ENCODE measurements at places on chromosomes 1 and 21.

DNA sequence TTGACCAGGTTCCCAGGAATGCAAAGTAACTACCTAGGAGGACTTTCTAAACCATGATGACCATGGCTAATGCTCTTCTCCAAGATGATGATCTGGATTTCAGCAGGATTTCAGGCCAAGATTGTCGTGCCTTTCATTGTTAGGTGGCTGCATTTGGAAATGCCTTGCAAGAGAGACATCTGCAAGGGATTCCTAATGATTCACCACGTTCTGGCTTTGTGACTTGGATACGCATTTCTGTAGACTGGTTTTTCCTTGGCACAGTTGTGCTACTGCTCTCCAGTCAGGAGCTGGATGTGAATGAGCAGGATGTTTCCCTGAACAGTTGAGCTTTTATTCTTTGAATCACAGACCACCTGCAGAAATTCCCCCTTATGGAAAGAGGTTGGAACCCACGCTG, 212.4 kb downstream of the BACH1 start:
- no peak for DNase-seq

GRCh38 chr1:164683235-164683634, 124.3 kb downstream of the PBX1 start:
- no peak for DNase-seq

DNA sequence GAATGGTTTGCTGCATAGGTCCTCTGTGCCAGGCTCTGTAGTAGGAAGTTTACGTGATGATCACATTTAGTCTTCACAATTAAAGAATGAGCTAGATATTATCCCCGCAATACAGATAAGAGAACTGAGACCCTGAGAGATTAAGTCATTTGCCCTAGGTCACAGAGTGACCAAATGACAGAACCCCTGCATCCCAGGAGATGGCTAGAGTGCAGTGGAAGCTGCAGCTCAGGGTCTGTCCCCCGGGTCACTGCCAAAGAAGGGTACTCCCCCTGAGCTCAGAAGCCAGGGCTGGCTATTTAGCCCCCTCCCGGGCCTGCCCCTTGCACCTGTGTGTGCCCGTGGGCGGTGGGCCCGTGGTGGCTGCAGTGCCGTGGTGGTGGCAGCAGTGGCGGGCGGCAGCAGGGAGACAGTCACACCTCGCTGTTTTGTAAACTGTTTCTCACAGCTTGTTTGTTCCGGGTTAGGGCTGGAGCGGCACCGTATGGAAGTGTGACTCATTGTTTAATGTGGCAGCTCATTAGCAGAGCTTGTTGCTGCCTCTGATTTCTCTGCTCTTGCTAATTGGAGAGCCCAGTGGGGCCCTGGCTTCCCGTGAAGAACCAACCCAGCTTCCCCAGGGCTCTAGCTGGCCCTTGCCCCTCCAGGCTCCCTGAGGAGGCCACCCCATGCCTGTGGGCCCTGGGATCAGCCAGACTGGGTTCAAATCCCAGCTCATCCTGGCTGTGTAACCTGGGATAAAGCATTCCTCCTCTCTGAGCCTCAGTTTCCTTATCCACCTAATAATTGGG, 19.3 kb upstream of the FOXO6 start:
- no peak for DNase-seq

DNA sequence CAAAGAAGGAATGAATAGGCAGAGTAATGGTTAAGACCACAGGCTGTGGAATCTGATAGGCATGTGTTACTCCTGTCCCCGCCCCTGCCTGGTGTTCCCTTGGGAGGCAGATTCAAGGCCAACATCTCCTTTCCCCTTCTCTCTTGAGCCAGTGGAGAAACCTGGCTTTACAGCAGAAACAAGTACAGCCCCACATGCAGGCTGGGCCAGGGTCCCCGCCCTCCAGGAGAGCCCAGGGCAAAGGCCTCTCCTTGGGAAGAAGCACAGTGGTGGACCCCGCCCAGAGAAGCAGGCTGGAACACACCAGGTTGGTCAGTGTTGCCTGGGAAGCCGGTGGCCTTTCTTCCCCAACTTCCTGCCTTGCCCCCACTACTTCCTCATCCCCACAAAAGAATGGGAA, 6.8 kb downstream of the C1orf167 start:
- DNase-seq, result no peak

GRCh38 chr1:66678146-66678545, 74.1 kb upstream of the DYNLT5 start:
- DNase-seq, result no peak

- no peak for DNase-seq
These were observed 5.1 kb upstream of the ZNF326 start for GRCh38 chr1:89989799-89990198.

- peak; percentile 77 for DNase-seq
These were observed 8.8 kb upstream of the FGR start for GRCh38 chr1:27643600-27644368.

DNA sequence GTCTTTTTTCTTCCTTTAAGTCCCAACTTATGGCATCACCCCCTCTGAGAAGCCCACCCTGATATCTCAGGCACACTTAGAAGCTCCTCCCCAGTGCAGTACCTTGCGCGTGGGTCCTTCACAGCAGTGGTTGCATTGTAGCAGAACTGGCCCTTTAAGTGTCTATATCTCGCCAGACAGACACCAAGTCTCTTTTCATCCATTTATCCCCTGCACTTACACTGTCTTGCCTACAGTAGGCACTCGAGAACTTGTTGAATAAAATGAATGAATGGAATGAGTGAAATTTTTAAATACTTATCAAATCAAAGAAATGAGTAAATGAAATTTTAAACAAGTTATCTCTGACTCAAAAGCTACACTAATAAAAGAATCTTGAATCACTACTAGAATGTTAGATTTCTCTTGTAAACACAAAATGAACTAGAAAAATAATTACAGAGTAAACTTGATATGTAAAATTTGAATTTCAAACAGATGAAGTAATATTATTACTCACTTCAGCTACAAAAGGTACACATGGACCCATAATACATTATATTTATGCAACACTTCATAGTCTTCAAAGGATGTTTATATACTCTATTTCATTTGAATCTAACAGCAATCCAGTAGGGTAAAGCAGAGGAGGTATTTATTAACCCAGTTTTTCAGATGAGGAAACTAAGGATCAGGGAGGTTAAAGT, 54.7 kb upstream of the MAN1A2 start:
- DNase-seq, result peak; percentile 45

DNA sequence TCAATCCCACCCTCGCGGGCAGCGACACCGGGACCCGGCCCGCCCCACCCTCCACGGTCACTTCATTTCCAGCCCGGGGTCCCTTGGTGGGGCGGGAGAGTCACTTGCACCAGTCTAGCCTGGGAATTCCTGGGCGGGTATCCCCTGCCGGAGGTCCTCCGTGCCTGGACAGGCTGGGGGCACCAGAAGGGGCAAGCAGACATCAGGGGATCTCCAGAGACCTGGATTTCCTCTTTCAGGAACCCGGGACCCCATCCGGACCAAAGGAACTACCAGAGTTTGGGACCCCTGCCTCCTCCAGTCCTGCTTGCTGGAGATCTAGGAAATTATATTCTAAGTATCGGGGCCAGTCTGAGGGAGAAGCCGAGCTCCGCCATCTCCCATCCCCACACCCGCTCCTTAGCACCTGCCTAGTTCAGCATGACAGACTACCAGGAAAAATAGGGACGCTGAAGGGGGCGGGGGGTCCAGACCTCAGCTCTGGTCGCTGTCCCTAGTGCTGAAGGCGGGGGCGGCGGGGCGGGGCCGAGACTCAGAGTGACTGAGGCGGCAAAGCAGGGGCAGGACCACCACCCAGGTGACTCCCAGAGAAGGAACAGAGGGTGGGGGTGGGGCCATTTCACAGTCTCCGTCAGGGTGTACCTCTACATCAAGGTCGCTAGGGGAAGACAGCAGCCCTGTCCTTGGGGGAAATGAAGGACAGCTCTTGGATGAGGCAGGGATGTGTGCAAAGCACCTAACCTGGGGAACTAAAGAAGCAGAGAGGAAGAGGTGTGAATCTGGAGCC, 832 bp downstream of the HCN3 start:
- peak; percentile 60 for DNase-seq

GRCh38 chr1:91736715-91737615, 149.0 kb downstream of the TGFBR3 start:
- no peak for DNase-seq

- no peak for DNase-seq
These were observed 6.5 kb upstream of the GRIK3 start for GRCh38 chr1:37040773-37041172.

GRCh38 chr1:244665771-244666217, 12.9 kb downstream of the DESI2 start:
- no peak for DNase-seq

DNA sequence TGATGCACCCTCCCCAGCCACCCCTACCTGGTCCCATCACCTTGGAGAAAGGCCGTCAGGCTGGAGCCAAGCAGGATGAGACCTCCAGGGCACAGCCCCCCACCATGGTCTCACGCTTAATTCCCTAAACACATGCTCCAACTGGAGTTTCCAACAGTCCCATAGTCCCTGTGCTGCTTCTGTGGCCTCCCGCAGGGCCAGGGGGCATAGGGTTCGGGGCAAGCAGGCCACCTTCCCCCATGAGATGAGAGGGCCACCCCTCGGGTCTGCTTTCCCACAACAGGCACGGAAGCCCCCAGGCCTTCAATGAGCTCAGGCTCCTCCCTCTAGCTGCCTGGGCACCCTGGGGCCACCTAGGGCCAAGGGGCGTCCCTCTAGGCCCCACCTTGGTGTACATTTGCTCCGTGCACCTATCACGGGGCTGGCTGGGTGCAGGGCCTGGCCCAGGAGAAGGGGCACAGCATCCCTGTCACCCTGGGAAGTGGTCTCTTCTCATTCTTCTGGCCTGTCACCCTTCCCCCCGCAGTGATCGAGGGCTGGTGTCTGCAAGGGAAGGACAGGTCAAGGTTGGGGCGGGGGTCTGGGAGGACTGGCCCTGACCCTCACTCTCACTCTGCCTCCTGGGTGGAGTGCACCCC, 42.4 kb downstream of the TRIM11 start:
- DNase-seq, result no peak

DNA sequence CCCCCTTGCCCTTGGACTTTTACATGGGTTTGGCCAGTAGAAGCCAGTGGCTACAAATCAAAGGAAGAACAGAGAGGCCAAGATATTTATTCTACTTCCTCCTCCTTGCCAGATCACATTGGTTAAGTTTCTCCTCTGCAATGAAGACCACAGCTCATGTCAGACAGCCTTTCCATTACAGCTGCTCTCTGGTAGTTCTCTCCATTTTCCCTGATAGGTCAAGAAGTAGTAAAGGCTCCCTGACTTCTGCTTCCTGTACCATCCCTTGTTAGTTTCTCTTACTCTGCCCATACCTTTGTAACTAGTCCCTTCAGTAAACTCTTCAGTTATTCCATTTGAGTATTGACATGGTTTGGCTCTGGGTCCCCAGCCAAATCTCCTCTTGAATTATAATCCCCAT, 27.8 kb downstream of the NME7 start:
- no peak for DNase-seq

DNA sequence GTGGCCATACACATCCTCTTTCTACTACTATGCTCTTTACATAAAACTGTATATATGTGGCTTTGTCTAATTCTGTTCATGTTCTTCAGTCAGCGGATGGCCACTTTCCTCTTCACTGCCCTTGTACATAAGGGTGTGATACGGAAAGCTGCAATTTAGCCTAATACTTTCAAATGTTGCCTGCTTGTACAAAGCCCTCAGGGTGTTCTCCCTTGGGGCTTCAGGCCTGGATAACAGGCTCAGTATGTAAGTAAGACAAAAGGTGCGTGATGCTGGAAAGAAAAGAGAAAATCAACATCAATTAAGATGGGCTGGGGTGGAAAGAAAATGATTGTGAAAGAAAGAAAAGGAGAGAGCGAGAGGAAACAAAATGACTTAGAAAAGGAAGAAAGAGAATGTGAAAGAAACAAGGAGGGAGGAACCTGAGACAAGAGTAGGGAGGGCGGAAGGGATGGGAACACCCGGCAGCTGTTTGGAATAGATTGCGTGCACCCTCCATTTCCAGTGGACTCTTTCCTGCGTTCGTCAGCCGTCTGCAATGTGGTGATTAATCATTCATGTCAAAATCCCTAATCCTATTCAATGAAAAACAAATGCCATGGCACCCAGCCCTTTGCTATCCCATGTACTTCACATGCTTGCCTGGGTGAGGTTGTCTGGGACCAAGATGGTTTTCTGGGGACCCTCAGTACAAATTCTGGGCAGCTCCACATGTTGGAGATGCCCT, 553.6 kb downstream of the NUF2 start:
- no peak for DNase-seq

GRCh38 chr1:39141925-39142324, 62.6 kb upstream of the MACF1 start:
- DNase-seq, result no peak

DNA sequence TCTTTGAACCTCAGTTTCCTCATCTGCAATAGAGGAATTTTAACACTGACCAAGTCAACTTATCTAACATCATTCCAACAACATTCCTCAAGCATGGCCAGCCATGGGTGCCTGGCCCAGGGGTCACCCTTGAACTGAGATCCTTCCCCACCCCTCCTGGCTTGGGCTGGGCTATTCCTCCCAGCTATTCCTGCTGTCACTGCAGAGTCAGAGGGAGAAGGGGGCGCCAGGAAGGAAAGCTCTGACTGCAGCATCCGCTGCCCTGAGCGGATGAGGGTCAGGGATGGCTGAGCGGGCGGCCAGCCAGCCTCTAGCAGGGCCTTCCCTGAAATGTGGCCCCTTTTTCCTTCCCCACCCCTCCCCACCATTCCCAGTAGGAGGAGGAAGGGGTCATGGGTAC, 3.1 kb downstream of the TINAGL1 start:
- no peak for DNase-seq

- DNase-seq, result no peak
These were observed 32.9 kb downstream of the FCRL5 start for GRCh38 chr1:157519451-157519850.

- no peak for DNase-seq
These were observed 535.4 kb downstream of the SMYD3 start for GRCh38 chr1:245971711-245972085.

DNA sequence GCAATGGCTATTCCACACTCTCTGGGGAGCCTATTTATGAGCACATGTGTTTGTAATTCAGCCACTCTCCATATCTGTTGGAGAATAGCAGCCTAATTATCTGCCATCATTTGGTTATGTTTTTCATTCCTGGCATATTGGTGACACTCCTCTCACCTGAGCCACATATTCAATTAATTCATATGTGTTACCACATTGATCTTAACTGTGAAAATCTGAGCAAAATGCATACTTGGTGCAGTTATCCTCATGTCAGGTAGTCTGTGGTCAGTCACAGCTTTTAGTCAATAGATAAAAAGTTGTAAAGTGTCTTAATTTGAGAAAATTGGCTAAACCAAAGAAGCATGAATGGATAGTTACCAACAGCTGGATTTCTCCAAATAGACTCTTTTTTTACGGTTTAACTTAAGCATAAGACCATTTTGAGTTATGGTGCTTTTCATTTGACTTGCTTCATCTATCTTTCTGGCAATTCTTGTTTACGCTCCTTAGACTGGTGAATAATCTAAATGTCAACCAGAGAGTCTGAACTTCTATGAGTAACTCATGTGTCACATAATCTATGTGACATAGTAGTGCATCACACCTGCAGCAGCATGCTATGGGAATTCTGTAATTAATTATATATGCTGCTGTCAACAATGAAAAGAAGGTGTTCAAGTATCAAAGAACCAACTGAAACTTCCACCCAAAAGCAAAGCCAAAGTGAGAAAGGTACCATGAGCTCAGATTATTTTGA, 187.7 kb upstream of the SGIP1 start:
- DNase-seq, result peak; percentile 60
